ENCODE measurements at places on chromosomes 5 and 9. TPM values are rescaled to one million over a fixed set of nuclear protein-coding genes. Genes with fewer than 3 reads are reported as not detected.

Gene OCLN
- 0.64 TPM for total RNA-seq

Gene C5orf24
- 39.4 TPM for total RNA-seq

Gene ANKRD34B
- total RNA-seq = not detected

Gene FANCG
- 9.5 TPM for total RNA-seq

Gene NACC2
- total RNA-seq = 30.8 TPM

Gene TMEM174
- total RNA-seq = not detected

Gene PCDHB12
- total RNA-seq = 0.56 TPM

Gene DMRT2
- not detected for total RNA-seq

Gene PKD2L2
- total RNA-seq = not detected

Gene TBC1D2
- total RNA-seq = 6.1 TPM

Gene ADGRD2
- not detected for total RNA-seq

Gene SLC45A2
- total RNA-seq = not detected

Gene GRIA1
- not detected for total RNA-seq

Gene OLFML2A
- total RNA-seq = 1.6 TPM
